IPS DF 19.7 (cell line): ENCODE measurements at places on chromosomes 7 and 10.

DNA sequence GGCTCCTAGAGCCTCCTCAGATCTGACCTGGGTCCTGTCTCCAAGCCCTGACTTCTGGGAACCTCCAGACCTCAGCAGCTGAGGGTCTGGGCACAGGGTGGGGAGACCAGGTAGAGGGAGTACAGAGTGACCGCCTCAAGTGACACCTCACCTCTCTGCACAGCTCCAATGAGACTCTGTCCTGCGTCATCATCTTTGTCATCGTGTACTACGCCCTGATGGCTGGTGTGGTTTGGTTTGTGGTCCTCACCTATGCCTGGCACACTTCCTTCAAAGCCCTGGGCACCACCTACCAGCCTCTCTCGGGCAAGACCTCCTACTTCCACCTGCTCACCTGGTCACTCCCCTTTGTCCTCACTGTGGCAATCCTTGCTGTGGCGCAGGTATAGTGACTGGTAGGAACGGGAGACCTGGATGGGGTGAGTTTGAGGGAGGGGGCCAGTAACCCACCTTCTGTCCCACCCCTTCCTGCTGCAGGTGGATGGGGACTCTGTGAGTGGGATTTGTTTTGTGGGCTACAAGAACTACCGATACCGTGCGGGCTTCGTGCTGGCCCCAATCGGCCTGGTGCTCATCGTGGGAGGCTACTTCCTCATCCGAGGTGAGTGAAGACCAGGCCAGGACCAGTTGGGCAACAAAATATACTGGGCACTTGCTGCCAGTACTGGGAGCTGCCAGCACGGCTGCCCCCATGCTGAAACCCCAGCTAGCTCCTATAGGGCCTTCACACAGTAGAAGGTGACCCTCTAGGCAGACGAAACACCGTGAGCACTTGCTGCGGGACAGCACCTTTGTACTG is 17.8 kb downstream of the SMO start:
- no peak for DNase-seq

- DNase-seq, result no peak
Measured at GRCh38 chr10:59678884-59679301, 30.8 kb downstream of the SLC16A9 start.

DNA sequence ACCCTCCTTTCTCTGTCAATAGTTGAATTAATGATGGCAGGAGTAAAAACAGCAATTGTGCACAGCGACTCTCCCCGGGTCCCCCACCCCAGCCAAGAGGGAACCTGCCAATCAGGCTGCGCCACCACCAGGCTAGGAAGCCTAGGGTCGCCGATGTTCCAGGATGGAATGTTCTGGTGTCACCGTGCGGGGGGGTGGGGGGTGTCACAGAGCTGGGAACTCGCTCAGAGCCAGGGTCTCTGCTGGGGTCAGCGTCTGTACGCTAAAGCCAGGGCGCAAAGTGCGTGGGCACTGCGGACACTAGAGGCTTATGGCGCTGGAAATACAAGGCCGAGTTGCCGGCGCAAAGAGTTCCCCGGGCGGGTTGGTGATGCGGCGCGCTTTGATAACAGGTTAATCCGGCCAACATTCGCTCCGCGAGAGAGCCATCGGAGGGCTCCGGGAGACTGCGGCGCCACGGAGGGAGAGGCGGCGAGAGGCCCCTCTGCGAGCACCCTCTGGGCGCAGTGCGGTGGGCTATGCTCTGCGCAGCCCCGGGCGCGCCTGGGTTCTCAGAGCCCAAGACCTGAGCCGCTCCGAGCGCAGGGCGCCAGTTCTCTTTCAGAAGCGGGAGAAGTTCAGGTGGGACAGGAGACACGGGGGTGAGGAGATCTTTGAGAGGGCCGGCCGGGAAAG is 192.3 kb downstream of the EMX2 start:
- DNase-seq, result no peak

GRCh38 chr7:117530390-117530789 is 50.6 kb downstream of the CFTR start:
- DNase-seq, result no peak

DNA sequence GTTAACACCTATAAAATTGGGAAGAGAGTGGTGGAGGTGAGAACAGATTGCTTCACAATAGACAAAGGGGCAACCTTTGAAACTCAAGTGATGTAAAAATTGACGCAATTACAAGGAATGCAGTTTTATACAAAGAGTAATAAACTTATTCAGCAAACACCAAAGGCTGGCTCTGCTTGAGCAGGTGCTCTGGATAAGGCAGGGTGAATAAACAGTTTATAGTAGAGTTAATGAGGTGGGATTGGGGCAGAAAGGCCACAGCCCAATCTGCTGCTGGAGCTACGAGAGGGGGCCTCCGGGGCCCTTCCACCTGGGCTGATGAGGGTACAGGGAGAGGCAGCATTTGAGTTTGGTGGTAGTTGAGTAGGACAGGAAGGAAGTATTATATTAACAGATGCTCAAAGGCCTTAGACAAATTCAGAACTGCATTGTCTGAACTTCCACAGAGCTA is 6.0 kb downstream of the MUC12 start:
- DNase-seq, result no peak

DNA sequence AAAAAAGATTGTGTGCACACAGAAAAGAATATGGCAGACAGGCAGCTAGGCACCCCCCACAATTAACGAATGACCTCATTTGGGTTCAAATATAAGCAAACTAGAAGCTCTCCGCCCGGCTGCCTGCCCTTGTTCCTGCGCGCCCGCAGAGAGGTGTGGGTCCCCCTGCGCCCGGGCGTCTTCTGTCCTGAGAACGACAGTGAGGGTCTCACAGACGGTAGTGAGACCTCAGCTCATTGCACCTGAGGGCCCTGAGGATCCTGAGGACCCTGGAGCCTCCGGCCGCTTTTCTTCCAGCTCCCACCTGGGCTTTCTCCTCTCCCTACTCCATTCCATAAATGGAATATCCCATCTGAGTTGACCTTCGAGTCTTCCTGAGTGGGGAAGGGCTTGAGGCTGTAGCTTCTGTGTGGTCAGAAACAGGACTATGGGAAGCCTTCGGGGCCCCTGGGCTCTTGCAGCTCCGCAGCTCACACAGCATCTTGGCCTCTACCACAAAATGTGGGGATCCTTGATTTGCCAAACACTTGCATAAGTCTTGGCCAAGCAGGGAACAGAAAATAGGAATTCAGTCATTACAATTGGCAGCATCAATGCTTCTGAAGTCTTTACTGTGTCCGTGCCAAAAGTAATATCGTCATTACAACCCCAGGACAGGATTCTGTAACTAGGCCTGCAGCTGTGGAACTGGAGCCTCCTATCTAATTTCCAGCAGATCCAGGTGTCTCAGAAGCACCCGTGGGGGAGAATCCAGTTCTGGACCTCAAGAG is 43.8 kb downstream of the JAKMIP3 start:
- no peak for DNase-seq
